Activated naive CD4-positive, alpha-beta T cell treated with anti-CD3 and anti-CD28 coated beads, Interleukin-2, amount 10 ng/mL, durations not matched to agents 7 days and 5 days (primary cell): ENCODE measurements at places on chromosomes 4 and X.
A peak's percentile ranks its signal among the peaks of the same experiment; 100 is the strongest.

GRCh38 chr4:26815706-26816105 lies 44.9 kb upstream of the STIM2 start:
- DNase-seq: no peak

- no peak for DNase-seq
Observed at GRCh38 chr4:22099896-22100295, 151.3 kb upstream of the KCNIP4 start.

GRCh38 chr4:146273204-146273901 lies 59.0 kb downstream of the REELD1 start:
- no peak for DNase-seq

DNA sequence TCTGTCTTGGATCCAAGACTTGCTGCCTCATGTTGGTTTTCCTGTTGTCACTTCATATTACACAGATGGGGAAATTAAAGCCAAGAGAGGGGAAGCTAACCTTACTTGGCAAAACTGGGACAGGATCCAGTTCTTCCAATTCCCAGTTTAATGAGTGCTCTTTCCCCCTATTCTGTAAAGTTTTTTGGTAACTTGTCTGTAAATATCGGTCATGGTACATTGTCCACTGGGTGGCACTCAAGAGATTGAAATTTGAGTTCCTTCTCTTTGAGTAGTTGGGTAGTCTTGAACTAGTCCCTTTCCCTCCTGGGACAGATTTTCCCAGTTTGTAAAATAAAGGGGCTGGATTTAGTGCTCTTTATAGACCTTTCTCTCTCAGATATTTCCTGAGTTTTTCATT lies 12.4 kb upstream of the EOLA2 start:
- DNase-seq: peak; percentile 28

DNA sequence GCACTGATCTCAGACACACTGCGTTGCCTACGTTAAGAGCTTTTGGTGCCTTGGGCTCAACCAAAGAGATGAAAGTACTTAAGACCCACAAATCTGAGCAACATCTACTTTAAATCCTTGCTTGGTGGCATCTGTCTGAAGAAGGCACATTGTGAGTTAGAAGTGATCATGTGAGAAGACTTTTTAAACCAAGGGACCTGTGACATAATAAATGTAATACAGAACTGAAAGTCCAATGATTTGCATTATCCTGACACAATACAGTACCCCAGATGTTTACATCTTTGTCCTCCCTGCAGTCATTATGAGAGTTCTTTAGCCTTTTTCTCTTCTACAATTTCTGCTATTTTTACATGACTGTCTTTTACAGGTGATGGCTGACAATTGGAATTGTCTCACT lies 96.7 kb upstream of the FTHL17 start:
- no peak for DNase-seq

DNA sequence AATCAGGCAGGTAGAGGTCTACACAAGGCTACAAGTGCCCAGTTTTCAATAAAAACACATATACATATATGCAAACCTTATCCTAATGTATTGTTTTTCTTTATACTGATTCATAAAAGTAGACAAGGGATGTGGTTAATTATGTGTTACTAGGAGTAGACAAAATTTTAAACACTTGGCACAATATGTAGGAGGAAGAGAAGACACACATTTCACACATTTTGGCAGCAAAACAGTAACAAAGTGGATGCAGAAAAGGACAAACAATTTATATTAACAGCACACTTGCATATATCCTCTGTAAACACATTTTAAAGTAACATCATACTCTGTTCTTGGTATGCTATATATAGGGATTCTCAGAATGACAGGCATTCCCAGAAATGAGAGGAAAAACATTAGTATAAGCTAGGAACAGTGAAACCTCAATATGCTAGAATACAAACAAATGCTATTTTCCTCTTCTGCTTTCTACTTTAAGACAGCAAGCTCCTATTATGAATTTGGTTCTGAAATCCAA lies 63.8 kb downstream of the GPRIN3 start:
- DNase-seq: no peak

DNA sequence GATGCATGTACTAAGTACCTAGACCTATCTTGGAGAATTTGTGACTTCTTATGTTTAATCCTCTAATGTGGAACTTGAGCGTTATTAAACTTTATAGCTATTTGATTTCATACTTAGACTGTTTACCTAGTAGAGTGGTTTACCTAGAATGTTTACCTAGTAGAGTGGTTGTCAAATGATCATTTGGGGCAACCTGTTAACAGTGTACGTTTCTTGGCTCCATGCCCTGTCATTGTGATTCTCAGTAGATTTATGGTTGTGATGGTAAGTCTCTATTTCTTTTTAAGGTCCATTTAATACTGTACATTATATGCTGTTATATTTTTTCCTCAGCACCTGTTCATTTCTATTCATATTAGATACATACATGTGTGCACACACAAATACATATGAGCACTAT lies 233.0 kb upstream of the MAD2L1 start:
- no peak for DNase-seq

DNA sequence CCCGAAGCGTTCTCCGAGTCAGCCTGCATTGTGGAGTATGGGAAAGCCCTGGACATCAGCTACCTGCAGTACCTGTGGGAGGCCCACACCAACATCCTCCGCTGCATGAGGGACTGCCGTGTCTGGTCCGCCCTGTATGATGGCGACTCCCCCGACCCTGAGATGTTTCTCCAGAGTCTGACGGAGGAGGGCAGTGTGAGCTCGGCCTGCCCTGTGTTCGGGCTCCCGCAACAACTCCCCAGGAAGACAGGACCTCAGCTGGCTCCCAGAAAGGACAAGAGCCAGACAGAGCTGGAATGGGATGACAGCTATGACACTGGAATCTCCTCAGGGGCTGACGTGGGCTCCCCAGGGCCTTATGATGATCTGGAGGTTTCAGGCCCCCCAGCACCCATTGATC lies 111.3 kb downstream of the GATB start:
- no peak for DNase-seq

GRCh38 chr4:37847311-37847884 lies 20.9 kb downstream of the PGM2 start:
- no peak for DNase-seq

DNA sequence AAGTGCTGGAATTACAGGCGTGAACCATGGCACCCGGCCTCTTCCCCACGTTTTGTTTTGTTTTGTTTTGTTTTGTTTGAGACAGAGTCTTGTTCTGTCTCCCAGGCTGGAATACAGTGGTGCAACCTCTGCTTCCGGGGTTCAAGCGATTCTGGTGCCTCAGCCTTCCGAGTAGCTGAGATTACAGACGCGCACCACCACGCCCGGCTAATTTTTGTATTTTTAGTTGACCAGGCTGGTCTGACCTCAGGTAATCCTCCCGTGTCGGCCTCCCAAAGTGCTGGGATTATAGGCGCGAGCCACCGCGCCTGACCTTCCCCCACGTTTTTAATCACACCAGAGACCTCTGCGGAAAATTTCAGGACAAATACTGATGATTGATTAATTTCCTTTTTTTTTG lies 2.2 kb downstream of the ENOPH1 start:
- no peak for DNase-seq

- DNase-seq: no peak
Observed at GRCh38 chr4:143441678-143442077, 71.8 kb upstream of the SMARCA5 start.

- no peak for DNase-seq
Observed at GRCh38 chr4:81758574-81759264, 287.0 kb upstream of the RASGEF1B start.

- DNase-seq: no peak
Observed at GRCh38 chr4:184817494-184818215, 8.1 kb downstream of the ACSL1 start.

GRCh38 chr4:10893395-10893794 lies 208.8 kb upstream of the CLNK start:
- no peak for DNase-seq

DNA sequence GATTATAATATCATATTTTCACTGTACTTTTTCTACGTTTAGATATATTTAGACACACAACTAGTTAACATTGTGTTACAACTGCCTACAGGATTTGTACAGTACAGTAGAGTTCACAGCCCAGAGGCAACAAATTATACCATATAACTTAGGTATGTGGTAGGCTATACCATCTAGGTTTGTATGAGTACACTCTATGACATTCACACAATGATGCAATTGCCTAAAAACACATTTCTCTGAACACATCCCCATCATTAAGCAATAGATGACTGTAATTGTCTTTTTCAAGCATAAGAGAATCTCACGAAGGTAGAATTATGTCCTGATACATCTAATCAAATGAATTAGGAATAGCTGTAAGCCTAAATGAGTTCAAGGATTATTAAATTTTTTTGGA lies 12.3 kb upstream of the TIGD2 start:
- no peak for DNase-seq

GRCh38 chrX:131308980-131309379 lies 19.9 kb upstream of the IGSF1 start:
- no peak for DNase-seq

- no peak for DNase-seq
Observed at GRCh38 chr4:41111791-41112190, 102.6 kb downstream of the APBB2 start.

- DNase-seq: peak; percentile 51
Observed at GRCh38 chrX:107826238-107827029, 768 bp downstream of the MID2 start.

GRCh38 chr4:73776321-73776729 lies 36.0 kb downstream of the CXCL8 start:
- DNase-seq: no peak

GRCh38 chr4:138114434-138114833 lies 127.7 kb downstream of the SLC7A11 start:
- DNase-seq: no peak

DNA sequence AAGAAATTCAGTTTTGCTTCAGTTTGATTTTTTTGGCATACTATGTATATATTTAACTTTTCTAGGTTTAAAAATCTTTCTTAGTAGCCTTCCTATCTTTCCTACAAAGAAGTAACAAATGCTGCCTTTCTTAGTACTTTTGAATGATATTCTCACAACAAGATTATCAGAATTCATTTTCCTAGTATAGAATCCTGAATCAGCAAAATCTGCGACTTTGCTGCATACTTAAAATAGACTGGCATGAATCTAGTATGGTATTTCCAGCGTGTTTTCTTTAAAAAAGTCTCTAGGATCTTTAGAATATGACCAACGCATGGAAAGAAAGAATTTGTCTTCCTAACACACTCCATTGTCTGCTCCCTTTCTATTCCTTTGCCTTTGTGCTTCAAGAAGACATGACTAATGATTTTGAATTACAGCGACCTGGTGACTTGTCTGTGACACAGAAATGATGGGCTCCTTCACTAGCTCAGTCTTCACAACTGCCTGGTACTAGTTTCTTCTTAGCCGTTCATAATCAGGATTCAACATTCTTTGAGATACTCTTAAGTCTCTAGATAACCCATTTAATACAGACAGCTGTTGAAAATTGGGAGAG lies 349.8 kb downstream of the PPARGC1A start:
- DNase-seq: no peak

DNA sequence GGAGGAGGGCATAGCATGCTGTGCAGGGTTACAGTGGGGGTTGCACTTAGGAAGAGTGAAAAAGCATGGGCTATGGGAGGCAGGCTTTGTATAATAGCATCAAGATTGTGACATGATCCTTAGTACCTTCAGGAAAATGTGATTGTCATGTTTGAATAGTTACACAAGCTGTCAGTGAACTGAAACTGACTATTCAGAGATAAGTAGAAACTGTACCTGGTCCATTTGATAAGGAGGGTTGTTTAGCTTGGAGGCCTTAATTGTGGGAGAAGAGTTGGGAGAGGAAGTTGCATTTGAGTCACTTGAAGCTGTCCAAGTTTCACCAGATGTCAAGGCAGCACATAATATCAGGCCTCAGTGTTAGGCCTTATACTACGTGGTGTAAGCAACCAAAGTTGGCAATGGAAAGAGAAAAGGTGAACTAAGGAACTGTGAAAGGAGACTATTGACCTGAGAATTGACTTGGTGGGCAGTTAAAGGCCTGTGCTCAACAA lies 85.0 kb downstream of the TEX13C start:
- DNase-seq: no peak

DNA sequence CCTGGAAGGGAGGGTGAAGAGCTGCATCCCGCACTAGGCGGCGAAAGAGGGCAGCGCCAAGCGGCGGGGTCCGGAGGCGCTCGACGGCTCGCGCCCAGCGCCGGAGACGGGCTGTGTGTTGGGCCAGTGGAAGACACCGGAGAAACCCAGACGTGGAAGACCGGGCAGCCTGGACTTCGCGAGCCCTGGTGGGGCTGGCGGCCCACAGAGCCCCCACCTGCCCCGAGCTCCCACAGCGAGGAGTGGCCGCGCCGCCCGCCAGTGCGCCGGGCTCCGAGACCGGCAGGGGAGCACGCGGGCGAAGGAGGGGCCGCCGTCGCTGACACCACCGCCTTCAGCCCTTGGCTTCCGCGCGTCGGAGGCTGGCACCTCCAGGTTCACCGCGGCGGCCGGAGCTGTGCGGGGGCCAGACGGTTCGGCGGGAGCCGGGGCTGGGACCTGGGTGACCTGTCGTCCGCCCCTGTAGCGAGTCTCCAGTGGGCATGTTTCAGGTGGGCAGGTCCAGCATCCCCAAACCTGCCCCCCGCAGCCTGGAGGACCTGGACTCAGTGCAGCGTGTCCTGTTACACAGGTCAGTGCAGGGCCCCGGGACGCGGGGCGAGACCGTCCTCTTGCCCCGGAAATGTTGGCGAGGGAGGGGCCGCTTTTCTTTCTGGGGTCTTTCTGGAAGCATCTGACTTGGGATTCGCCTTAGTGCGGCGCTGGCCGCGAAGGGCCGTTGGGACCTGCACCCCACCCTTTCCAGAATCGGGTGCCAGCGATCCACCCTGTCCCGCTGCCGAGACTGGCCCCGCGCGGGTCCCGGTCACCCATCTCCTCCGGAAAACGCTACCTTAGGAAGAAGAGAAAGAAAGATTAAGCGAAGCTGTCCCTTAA lies 9.6 kb upstream of the INTU start:
- DNase-seq: no peak

- no peak for DNase-seq
Observed at GRCh38 chrX:50456712-50457484, 13.7 kb downstream of the DGKK start.

DNA sequence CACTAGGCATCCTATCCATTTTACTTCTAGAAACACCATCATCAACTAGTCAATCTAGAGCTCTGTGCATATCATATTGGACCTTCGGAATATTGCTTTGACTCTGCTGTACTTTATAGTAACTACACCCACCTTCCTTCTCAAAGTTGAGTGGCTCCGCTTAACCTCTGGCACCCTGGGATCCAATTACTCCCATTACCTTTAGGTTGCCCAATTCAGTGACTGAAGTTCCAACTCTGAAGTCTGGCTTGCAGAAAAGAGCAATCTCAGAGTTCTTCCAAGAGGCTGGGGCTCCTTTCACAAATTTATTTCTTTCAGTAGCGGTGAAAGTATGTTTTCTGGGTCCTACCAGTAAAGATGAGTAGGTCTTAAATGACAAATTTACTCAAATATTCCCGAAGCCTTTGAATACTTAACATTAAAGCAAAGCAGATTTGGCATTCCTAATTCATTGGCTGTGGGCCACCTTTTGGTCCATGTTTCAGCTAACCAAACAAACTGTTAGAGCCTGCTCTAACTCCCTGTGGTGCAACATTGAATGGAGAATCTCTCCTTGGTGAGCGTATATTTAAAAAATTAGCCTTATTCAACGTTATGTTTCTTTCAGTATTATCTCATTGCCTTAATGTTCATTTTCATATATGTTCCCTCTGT lies 1215.8 kb downstream of the RAPGEF2 start:
- no peak for DNase-seq

- no peak for DNase-seq
Observed at GRCh38 chrX:7852166-7852565, 9.2 kb downstream of the VCX start.

- no peak for DNase-seq
Observed at GRCh38 chr4:143514901-143515300, 1.4 kb downstream of the SMARCA5 start.

- no peak for DNase-seq
Observed at GRCh38 chr4:152565333-152565732, 29.4 kb upstream of the FBXW7 start.

GRCh38 chrX:104098919-104099318 lies 13.4 kb upstream of the ZCCHC18 start:
- no peak for DNase-seq
